ENCODE measurements at places on chromosomes 3 and 15. TPM values are rescaled to one million over a fixed set of nuclear protein-coding genes. Genes with fewer than 3 reads are reported as not detected.

FAM98B gene
- 15.0 TPM for total RNA-seq

MUC13 gene
- 248 TPM for total RNA-seq

WWTR1 gene
- 82.8 TPM for total RNA-seq

ARHGAP31 gene
- 22.6 TPM for total RNA-seq

VPS39 gene
- total RNA-seq: 75.1 TPM

DMXL2 gene
- 25.8 TPM for total RNA-seq

P2RY13 gene
- 4.0 TPM for total RNA-seq

TATDN2 gene
- total RNA-seq: 39.1 TPM

HGD gene
- total RNA-seq: 211 TPM

SLC2A2 gene
- total RNA-seq: 22.4 TPM

DAPK2 gene
- 5.6 TPM for total RNA-seq

CFAP44 gene
- 8.8 TPM for total RNA-seq

HDC gene
- total RNA-seq: 11.7 TPM

FBXW12 gene
- total RNA-seq: not detected

P2RY12 gene
- 7.6 TPM for total RNA-seq

All from mucosa of gallbladder (tissue), 1 donor.